ENCODE measurements at places on chromosomes 4 and X. TPM values are rescaled to one million over a fixed set of nuclear protein-coding genes. Genes with fewer than 3 reads are reported as not detected.
A peak's percentile ranks its signal among the peaks of the same experiment; 100 is the strongest.

- no peak for DNase-seq
- H3K4me1 ChIP-seq: no peaks in the 10 kb centered on the region
- no peaks in the 10 kb centered on the region for H3K36me3 ChIP-seq
- no peak overlapping the region for H3K4me3 ChIP-seq
- no peak overlapping the region for H3K27ac ChIP-seq
- H3K27me3 ChIP-seq: no peaks in the 10 kb centered on the region
These were observed 328.2 kb downstream of the DKK2 start for GRCh38 chr4:106707776-106708463.

GRCh38 chr4:140363051-140363450, 10.4 kb upstream of the SCOC start:
- peak overlapping the region; percentile 40 for H3K27ac ChIP-seq
- H3K4me3 ChIP-seq: no peak overlapping the region
- no peaks in the 10 kb centered on the region for H3K36me3 ChIP-seq
- no peaks in the 10 kb centered on the region for H3K4me1 ChIP-seq
- no peaks in the 10 kb centered on the region for H3K27me3 ChIP-seq

The TRIM61 gene
- 2.1 TPM for total RNA-seq

The RIBC1 gene
- total RNA-seq: 2.7 TPM

- no peaks in the 10 kb centered on the region for H3K36me3 ChIP-seq
- DNase-seq: no peak
- H3K4me1 ChIP-seq: peaks cover 4% of the 10 kb centered on the region
- peaks cover 23% of the 10 kb centered on the region for H3K27me3 ChIP-seq
These were observed 4.1 kb upstream of the NR0B1 start for GRCh38 chrX:30313322-30313721.

- H3K36me3 ChIP-seq: no peaks in the 10 kb centered on the region
- H3K4me3 ChIP-seq: no peak overlapping the region
- no peak for DNase-seq
These were observed 29.6 kb upstream of the CHRNA9 start for GRCh38 chr4:40305328-40306170.

The CAPN6 gene
- 7.8 TPM for total RNA-seq

DNA sequence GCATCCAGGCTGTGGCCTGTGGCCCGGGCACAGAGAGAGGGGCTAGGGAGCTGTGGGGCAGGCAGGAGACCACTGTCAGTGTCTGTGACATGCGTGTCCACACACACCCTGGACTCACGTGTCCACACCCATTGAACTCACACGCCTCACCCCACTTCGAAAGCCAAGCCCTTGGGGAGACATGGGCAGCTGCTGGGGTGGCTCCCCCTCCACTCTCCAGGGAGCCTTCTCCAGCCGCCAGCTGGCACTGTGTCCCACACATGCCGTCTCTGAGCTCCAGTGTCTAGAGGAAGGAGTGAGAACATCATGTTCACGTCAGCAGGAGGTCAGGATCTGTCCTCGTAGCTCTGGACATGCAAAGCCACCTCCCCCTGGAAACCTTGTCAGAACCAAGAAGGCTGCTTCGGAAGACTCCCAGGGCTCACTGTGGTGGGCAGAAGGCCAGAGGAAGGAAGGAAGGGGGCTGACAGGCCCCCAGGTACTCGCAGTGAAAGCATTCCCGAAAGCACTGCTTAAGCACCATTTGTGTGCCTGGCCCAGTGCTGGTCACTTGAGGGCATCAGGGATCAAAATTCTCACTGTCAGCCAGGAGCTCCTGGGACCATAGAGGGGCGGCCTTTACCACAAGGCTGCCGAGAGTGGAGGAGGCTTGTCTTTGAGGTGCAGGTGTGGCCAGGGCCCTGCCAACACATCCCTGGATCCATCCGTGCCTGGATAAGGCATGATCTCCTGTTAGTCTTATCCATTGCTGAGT, 61.4 kb downstream of the HTRA3 start:
- no peaks in the 10 kb centered on the region for H3K4me1 ChIP-seq
- no peak overlapping the region for H3K4me3 ChIP-seq
- H3K27ac ChIP-seq: no peak overlapping the region
- H3K36me3 ChIP-seq: no peaks in the 10 kb centered on the region
- peak; percentile 55 for DNase-seq

DNA sequence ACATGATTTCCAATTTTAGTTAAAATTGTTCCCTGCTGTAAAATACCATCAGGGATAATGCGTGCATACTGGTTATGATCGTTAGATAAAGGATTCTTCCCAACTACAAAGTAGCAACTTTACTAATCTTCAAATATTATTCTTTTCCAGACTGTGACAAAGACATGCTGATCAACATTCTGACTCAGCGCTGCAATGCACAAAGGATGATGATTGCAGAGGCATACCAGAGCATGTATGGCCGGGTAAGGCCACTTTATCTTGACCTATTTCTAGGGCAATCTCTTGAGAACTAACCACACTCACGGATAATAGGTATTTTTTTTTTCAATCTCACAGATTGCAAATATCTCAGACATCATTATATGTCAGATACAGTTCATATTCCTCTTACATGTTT, 47.0 kb downstream of the ANXA10 start:
- no peaks in the 10 kb centered on the region for H3K27me3 ChIP-seq
- H3K27ac ChIP-seq: no peak overlapping the region
- H3K36me3 ChIP-seq: no peaks in the 10 kb centered on the region
- no peak overlapping the region for H3K4me3 ChIP-seq

The SPACA5 gene
- total RNA-seq: not detected

GRCh38 chrX:42739258-42739657, 38.7 kb downstream of the PPP1R2C start:
- no peaks in the 10 kb centered on the region for H3K27me3 ChIP-seq
- H3K4me1 ChIP-seq: no peaks in the 10 kb centered on the region
- H3K27ac ChIP-seq: no peak overlapping the region

- no peak for DNase-seq
- H3K4me1 ChIP-seq: peaks cover 12% of the 10 kb centered on the region
- peak overlapping the region; percentile 34 for H3K4me3 ChIP-seq
- no peaks in the 10 kb centered on the region for H3K27me3 ChIP-seq
- peak overlapping the region; percentile 89 for H3K27ac ChIP-seq
These were observed 128.2 kb downstream of the C4orf51 start for GRCh38 chr4:145808021-145808650.

The CXCL1 gene
- 3.8 TPM for total RNA-seq

The RHOXF2 gene
- total RNA-seq: not detected

- H3K4me3 ChIP-seq: peak overlapping the region; percentile 96
- H3K27me3 ChIP-seq: no peaks in the 10 kb centered on the region
- peaks cover 29% of the 10 kb centered on the region for H3K4me1 ChIP-seq
- H3K27ac ChIP-seq: peak overlapping the region; percentile 77
- no peak for DNase-seq
These were observed 2.3 kb upstream of the UBA1 start for GRCh38 chrX:47191331-47191730.

GRCh38 chr4:122635205-122635604, 14.3 kb upstream of the IL21 start:
- DNase-seq: no peak
- peaks cover 4% of the 10 kb centered on the region for H3K4me1 ChIP-seq
- H3K4me3 ChIP-seq: no peak overlapping the region
- peaks cover 9% of the 10 kb centered on the region for H3K27me3 ChIP-seq
